Ascending aorta (tissue), 2 donors: ENCODE measurements at places on chromosomes 13 and 19. TPM values are rescaled to one million over a fixed set of nuclear protein-coding genes. Genes with fewer than 3 reads are reported as not detected.

DNA sequence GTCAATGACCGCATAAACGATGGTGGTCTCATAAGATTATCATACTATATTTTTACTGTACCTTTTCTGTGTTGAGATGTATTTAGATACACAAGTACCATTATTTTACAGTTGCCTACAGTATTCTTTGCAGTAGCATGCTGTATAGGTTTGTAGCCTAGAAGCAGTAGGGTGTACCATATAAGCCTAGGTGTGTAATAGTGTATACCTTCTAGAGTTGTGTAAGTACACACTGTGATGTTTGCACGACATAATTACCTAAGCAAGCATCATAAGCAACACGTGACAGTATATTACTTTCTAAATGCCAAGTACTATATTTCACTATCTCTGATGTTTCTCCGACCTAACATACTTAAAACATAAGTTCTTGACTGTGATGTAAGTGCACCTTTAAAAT, 2.7 kb downstream of the LPAR6 start:
- DNase-seq: no peak

DNA sequence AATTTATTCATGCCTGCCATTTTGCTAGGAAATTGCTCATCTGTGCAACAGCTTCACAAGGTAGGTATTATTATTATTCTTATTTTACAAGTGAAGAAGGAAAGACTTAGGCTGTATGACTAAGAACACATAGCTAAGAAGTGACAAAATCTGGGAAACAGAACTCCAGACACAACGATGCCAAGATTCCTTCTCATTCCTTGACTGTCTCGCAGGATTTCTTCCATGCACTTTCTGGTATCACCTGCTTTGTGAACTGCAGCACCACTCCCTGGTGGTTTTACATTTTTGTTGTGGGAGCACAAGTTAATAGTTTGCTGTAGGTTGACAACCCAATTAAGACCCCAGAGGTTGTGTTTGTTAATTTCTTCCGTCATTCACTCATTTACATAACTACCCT, 188.5 kb downstream of the LACC1 start:
- DNase-seq: no peak

Gene CLDN10
- 0.85 TPM for total RNA-seq

DNA sequence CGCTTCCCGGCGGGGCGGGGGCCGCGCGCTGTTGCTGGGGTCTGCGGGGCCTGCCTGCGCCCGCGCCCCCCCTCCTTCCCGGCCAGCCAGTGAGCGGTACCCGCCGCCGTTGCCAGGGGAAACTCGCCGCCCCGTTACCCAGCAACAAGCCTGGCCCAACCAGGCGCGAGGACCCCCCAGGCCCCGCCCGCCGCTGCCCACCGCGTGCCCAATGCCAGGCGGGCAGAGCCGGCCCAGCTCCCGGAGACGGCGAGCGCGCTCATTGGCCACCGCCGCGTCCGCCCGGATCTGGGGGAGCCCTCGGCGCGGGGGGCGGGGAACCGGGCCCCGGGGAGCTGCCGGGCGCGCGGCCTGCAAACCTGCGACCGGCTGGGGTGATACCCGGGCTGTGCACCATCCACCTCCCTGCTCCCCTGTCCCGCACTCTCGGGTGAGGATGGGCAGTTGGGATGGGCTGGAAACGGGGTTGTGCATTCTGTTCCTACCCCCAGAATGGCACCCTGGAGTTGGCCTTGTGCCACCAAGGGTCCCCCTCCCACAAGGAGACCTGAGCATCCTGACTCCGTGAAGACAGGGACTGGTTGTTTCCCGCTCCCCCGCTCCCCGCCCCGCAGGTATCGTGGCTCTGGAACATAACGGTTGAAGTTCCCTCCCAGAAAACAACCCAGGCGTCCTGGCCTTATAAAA, 8.8 kb upstream of the BBC3 start:
- no peak for DNase-seq

Gene PALM
- 107 TPM for total RNA-seq

DNA sequence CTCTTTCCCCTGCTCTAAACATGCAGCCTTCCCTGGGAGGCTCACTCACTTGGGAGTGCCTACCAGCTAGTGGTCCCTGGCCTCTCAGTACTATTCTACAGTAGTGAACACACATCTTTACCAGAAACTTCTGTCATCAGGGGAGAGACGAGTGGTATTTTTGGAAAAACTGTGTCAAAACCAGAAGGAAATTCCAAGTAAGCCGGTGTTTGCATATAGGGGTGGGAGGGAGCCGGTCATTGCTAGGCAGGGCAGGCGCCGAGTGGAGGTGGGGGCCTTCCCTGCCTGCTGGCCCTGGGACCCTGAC, 7.0 kb downstream of the RPS9 start:
- no peak for DNase-seq

- no peak for DNase-seq
Observed at GRCh38 chr13:111516712-111517640, 196.5 kb downstream of the TEX29 start.

Gene CFAP97D2
- total RNA-seq: not detected

- no peak for DNase-seq
Observed at GRCh38 chr13:21242236-21242635, 65.8 kb downstream of the MRPL57 start.

DNA sequence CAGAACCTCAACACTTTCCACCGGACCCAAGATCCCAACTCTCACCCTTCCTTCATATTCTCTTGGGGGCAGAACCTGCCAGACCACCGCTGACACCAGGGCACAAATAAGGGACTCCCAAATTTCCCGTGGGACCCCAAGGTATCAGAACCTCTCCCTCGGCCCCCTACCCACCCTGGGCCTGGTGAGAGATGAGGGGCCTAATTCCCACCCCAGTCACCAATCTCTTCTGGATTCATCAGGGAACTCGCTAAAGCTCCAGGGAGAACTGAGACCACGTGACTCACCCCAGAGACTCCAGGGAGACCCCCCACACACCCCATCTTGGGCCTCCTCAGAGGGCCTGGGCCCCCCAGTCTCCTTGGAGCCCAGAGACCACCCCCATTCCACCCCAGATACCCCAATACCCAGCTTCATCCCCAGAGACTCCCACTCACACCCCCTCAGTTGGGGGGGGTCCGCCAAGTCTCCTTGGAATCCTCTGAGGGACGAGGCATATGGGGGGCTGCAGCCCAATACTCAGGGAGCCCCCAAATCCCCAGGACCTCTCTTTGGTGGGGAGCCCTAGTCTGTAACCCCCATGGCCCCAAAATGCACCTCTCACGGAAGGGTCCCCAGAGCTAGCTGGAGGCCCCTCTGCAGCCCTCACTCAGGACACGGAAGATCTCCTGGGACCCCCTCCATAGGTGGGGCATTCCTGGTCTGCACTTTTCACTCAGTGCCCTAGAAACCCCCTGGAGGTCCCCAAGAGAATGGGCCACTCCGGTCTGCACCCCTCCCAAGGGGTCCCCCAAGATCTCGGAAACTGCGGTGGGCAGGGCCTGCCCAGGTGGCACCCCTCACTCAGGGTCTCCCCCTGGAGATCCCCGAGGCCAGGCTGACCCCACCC, 1.6 kb downstream of the LMNB2 start:
- DNase-seq: no peak

DNA sequence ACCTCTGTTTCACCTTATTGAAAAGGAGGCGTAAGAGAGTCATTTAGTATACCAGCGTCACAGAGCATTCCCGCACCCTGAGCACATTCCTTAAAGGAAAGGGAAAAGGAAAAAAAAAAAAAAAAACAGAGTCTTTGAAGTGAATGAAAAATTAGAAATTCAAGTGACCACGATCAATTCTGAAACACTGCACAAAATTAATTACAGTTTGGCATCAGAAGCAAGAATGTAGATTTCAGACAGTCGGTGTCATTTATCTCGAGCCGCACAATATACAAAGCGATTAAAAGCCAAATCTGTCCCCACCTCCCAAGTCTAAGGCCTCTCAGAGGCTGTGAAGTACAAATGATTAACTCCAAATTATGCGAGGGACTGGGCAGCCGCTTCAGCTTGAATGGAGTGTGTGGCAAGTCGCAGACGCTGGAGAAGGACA, 173.7 kb upstream of the ZNF507 start:
- DNase-seq: no peak

DNA sequence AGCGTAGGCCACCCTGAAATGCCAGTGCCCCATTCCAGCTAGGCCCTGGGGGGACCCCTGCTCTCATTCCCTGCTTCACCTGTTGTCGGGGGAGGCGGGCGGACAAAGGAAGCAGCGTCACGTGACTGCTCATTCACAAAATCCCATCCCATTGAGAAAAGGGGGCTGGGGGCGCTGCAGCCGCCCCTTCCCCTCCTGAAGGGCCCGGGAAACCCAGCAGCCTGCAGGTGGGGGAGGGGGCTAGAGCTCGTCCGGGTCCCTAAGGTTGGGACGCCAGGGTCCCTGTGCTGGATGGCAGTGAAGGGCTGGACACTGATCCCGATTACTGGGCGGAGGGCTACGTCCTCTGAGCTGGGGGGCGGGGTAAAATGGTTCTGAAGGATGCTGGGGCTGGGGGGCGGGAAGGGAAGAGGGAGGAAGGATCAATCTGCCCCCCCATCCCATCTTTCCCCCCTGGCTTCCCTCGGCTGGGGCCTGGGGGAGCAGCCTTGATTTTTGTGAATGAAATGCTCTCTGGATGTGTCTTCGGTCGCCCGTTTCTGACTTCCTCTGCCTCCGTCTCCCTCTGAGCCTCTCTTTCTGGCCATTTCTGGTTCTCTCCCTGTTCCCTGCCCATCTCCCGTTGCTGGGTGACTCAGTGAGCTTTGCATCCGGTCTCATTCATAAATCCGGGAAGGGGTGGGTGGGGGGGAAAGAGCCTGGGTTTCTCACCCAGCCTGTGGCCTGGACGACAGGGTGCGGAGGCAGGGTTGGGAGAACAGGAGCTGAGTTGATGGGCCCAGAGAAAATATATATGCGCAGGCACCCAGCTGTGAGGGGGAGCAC, 816 bp downstream of the SPRED3 start:
- DNase-seq: peak; percentile 84

DNA sequence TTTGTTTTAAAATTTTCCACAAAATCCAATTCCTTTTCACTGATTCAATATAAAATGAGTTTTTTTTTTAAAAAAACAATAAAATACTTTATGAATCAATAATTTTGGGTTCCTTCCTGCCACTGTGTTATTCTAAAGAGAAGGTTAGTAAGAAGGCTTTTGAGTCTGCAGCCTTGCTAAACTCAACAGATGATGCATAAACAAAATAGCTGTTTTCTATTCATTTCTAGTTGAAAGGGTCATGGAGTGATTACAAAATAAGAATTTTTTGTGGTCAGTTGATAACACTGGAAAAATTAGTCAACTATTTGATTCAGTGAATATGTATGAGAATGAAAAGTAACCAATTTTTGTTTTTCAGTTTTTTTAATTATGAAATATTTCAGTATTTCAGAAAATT, 169.9 kb downstream of the VWA8 start:
- DNase-seq: no peak

DNA sequence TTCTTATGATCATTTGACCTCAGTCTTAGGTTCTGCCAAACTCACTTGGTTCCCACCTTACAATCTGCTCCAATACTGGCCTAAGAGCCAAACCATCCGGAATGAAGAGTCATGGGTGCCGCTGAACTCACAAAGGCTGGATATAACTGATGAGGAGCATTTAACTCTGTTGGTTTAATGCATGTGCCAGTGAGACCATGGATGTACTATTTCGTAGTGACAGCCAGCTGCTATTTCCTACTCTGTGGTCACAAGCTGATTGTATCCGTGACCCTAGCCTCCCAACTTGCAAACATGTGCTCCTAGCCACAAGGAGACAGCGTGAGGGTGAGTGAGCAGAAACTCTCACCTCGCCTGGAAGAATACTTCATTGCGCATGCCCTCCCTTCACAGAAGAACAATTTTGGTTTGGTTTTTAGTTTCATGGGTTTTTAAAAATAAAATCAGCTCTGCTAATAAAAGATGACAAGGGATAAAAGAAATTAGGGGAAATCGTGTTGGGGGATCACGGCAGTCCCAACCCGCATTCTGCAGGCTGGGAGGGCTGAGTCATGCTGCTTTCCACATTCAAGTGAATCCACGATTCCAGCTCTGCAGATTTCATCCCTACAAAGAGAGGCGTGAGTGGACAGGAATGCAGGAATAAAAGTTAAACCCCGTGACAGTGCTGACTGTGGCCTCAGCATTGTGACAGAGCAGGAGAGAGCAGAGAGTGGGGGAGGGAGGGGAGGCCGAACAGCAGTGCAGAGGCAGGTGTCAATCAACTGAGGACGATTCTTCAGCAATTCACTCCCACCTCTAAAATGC, 66.8 kb upstream of the RAP2A start:
- DNase-seq: no peak

Gene MBD3L2
- total RNA-seq: not detected

GRCh38 chr19:47824396-47824795, 2.7 kb downstream of the CRX start:
- no peak for DNase-seq

- DNase-seq: no peak
Observed at GRCh38 chr13:21069561-21070004, 8.2 kb upstream of the LATS2 start.

- DNase-seq: no peak
Observed at GRCh38 chr19:54425382-54425723, 10.1 kb downstream of the TTYH1 start.

GRCh38 chr13:40585911-40586471, 80.5 kb downstream of the FOXO1 start:
- DNase-seq: no peak

Gene OR10H1
- total RNA-seq: not detected

Gene MISP
- total RNA-seq: not detected

Gene ZNF497
- total RNA-seq: not detected

DNA sequence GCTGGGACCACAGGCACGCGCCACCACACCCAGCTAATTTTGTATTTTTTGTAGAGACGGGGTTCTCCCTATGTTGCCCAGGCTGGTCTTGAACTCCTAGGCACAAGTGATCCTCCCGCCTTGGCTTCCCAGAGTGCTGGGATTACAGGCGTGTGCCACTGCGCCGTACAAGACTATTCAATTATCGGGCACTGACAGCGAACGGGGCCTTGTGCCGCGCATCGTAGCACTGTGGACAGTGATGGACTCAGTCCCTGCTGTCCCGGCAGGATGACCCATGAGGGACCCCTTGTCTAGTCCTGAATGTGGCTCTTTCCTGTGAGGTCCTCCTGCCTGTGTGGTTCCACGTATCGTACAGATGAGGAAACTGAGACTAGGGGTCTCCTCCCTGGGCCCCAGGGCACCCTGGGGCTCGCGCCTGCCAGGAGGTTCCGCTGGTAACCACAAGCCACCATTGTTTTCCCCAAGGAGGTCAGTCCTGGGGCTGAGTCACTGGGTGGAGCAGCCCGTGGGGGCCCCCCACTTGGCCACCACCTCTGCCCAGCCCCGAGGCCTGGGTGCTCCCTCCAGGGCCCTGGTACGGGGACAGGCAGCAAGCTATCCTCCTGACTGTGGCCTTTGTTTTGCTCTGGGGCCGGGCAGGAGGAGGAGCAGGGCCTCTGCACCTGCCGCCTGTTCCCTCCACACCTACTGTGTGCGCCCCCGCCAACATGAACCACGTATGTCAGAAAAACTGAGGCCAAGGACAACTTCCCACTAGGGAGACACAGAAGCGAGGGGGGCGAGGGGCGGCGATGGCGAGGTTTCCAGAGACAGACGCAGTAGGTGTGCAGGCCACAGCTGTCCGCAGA, 2.9 kb upstream of the TCF3 start:
- no peak for DNase-seq

DNA sequence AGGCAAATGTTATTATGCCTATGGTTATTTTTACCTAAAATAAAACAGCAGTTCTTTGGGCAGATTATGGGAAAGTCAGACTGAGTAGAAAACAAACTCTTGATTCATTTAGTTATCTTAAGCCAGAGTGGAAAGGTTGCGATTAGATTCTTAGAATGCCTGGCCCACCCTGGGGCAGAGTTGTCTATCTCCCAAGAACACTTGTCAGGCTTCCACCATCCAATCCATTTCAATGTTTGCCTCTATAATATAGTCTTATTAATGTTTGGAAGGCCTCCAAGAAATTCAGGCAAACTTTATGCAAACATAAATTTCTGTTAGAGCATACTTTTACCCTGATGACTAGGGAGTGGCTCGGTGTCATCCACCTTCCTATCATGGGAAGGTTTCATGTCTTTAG, 207.0 kb downstream of the SLITRK6 start:
- DNase-seq: no peak
